Activated CD4-positive, alpha-beta memory T cell treated with anti-CD3 and anti-CD28 coated beads, Interleukin-2, amount 10 ng/mL, durations not matched to agents 7 days and 5 days (primary cell): ENCODE measurements at places on chromosomes 5 and 9. TPM values are rescaled to one million over a fixed set of nuclear protein-coding genes. Genes with fewer than 3 reads are reported as not detected.

DNA sequence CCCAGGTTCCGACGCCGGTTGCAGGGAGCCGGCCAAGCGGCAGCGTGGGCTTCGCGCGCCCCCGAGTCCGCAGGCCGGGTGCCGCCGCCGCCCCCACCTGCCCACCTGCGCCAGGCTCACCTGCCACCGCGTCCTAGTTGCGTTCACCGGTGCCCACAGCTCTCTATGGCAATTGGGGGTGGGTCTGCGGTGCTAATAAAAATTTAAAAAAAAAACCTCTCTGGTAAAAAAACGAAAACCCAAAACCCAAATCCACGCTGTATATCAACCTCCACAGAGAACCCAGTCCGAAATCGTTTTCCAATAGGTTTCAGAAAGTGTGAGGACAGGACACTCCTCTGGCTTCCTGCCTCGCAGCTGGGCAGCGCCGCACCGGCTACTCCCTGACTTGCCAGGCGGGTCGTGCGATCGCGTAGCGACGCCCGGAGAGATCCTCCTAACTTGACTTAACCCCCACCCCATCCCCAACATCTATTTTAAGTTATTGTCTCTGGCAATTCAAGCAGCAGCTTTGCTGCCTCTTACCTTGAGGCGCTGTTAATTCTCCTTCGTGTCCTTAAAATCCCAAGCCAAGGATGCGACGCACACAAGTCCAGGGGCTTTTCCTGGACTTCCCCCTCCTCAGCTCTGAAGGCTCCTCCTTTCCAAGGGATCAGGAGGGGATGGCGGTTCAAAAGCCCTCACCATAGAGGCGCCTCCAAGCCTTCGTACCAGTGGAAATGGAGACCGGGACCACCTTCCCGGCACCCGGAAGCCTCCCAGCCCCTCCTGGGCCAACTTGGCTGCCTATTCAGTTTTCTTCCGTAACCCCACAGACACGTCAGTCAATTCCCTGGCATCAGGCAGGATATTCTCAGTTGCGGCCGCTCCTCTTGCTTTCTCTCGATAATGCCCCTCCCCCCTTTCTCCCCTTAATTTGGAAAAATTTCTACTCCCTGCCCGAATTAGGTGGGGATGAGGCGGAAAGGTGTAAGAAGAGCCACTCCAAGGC is 1639.4 kb upstream of the C9orf72 start:
- H3K27ac ChIP-seq, result no peak overlapping the region
- H3K4me1 ChIP-seq, result peaks cover 9% of the 10 kb centered on the region
- no peak for DNase-seq
- H3K4me3 ChIP-seq, result no peak overlapping the region
- no peaks in the 10 kb centered on the region for H3K36me3 ChIP-seq
- peaks cover 46% of the 10 kb centered on the region for H3K27me3 ChIP-seq

DNA sequence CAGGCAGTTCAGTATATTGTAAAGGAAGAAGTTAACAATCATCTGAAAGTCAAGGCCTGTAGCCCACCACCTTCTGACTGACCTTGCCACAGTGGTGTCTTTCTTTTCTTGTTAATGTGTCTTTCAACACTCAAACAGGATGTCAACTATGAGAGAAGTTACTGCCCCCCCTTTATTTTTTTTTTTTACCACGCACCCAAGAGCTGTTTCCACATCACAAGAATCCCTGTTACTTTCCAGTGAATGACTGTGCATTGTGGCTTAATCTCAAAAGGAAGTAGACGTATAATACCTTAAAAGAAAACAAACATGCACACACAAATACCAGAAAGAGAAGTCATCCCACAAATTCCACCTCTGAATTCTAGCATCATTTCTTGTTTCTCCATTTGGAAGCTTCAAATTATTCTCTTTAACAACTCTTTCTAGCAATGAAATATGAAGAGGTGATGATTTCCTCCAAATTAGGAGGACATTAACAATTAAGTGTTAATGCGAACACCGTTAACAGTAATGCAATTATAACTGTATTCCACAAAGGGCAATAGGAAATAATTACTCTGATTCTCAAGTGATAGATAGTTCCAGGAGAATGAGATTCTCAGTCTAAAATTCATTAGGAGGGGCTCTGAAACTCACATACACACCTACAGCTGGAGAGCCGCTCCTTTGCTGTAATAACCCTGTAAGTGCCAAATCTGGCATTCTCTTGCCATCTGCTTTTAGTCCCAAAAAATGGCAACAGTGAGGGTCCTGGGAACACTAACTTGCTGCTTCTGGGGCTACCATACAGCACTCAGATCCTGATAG is 201.0 kb downstream of the EFNA5 start:
- H3K4me1 ChIP-seq, result peaks cover 6% of the 10 kb centered on the region
- no peaks in the 10 kb centered on the region for H3K36me3 ChIP-seq
- peaks cover 6% of the 10 kb centered on the region for H3K27me3 ChIP-seq
- DNase-seq, result no peak
- H3K4me3 ChIP-seq, result no peak overlapping the region

DNA sequence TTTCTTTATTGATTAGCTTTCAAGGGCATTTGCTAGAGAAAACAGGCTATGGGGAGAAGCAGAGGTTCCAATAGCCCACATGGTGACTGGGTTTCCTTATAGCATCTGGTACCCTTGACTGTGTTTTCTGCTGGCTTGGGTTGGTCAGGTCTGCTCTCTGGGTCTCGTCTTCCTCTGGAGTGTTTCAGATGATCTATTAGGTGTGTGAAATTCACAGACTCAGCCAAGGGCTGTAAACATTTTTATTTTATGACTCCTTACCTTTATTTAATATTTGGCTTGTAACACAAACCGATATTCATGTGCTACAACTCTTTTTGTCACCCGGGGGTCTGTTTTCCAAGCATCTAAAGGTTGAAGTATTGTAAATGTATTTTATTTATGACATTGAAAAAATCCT is 338.9 kb downstream of the GADD45G start:
- no peak for DNase-seq
- H3K27me3 ChIP-seq, result peaks cover 10% of the 10 kb centered on the region
- no peak overlapping the region for H3K27ac ChIP-seq

Gene SLC6A7
- total RNA-seq, result not detected

Gene PELO
- 20.6 TPM for total RNA-seq

Gene BHMT
- not detected for total RNA-seq
